ENCODE measurements at places on chromosomes 6 and 20. TPM values are rescaled to one million over a fixed set of nuclear protein-coding genes. Genes with fewer than 3 reads are reported as not detected.

Gene HLA-DQB2
- total RNA-seq: 1.2 TPM

Gene MATN4
- total RNA-seq: not detected

Gene RNF217
- total RNA-seq: not detected

Gene HLA-DOB
- total RNA-seq: 3.9 TPM

DNA sequence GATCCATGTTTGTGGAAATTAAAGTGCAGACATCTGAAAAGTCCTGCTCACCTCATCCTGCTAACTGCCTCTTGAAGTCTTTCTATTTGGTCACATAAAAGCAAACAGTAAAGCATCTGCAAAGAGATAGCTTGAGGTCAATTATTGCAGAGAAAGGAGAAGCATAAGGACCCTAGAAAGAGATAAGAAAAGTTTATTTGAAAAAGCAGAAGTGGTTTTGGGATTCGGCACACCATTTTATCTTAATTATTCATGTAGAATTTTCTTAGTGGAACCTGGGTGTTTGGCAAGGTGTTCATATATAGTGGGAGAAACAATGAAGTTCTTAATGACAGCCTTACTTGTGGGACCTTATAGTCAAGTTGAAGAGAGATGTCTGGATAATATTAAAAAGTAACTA is 280.8 kb downstream of the CENPW start:
- H3K4me3 ChIP-seq: no peak overlapping the region
- H3K36me3 ChIP-seq: no peaks in the 10 kb centered on the region
- H3K27ac ChIP-seq: no peak overlapping the region
- H3K4me1 ChIP-seq: no peaks in the 10 kb centered on the region
- peaks cover 1% of the 10 kb centered on the region for H3K27me3 ChIP-seq
- DNase-seq: no peak

Gene GINS1
- total RNA-seq: 0.41 TPM

DNA sequence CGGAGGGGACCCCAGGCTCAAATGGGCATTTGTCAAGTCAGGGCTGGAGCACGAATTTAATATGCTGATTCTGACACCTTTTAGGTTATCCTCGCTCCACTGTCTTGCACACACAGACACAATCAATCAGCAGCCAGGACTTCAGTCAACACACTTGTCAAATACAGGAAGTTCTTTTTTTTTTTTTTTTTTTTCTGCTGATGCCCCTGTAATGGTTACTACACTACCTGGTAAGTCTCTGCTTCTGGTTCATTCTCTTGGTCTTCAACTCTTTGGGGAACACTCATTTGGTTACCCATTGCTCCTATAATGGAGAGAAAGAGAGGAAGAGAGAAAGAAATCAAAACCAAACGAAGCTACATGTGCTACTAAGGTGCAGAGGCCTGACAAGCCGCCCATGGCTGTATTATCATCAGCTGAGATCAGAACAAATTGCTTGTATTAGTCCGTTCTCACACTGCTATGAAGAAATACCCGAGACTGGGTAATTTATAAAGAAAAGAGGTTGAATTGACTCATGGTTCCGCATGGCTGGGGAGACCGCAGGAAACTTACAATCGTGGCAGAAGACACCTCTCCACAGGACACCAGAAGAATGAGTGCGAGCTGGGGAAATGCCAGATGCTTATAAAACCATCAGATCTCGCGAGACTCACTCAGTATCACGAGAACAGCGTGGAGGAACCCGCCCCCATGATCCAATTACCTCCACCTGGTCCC is 11.8 kb downstream of the BCAS1 start:
- H3K27ac ChIP-seq: no peak overlapping the region
- H3K4me3 ChIP-seq: no peak overlapping the region
- H3K27me3 ChIP-seq: no peaks in the 10 kb centered on the region

GRCh38 chr6:14381829-14382677 is 264.5 kb downstream of the CD83 start:
- no peak overlapping the region for H3K4me3 ChIP-seq
- no peak for DNase-seq
- H3K4me1 ChIP-seq: peaks cover 51% of the 10 kb centered on the region
- H3K27ac ChIP-seq: no peak overlapping the region
- peaks cover 4% of the 10 kb centered on the region for H3K27me3 ChIP-seq
- H3K36me3 ChIP-seq: no peaks in the 10 kb centered on the region

GRCh38 chr20:40679184-40679583 is 9.9 kb downstream of the MAFB start:
- peaks cover 51% of the 10 kb centered on the region for H3K27me3 ChIP-seq
- no peak overlapping the region for H3K27ac ChIP-seq
- no peak overlapping the region for H3K4me3 ChIP-seq

DNA sequence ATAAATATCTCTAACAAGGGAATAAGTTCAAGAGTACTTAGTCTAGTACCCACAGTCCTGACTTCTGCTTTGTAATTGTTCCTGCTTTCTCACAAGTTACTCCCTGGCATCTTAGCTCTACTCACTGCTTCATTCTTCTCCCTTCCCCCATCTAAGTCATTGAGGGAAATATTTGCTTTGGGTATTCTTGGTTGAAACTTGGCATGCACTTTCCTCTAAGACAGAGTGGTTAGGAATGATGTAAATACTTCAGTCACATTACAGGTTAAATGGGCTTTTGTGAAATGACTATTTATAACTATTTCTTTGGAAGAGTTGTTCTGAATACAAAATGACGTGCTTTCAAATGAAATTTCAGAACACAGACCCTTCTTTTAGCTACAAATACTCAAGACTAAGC is 67.7 kb upstream of the PLEKHG1 start:
- H3K36me3 ChIP-seq: no peaks in the 10 kb centered on the region
- H3K27me3 ChIP-seq: peaks cover 3% of the 10 kb centered on the region
- no peak overlapping the region for H3K4me3 ChIP-seq
- no peaks in the 10 kb centered on the region for H3K4me1 ChIP-seq
- no peak overlapping the region for H3K27ac ChIP-seq

DNA sequence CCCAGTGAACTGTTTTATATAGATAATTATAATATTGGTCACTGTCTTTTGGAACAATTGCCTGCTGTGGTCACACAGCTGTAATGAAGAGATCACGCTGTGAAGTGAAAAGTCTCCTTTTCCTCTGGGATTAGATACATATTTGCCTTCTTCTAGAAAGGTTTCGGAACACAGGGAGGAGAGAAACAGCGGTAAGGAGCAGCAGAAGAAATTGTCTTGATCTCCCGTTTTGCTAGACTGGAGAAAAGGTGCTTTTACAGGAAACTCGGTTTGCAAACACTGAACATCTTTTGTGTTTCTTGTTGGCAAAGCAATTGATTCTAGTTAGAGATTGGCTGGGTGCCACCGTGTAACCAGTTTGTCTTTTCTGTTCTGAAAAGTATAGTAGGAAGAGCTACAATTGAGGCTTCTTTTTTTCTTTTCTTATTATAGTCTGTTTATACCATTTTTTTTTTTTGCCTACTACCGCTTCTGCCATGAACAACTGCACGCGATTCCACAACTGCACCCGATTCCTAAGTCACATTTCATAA is 404.1 kb upstream of the ID4 start:
- H3K27me3 ChIP-seq: no peaks in the 10 kb centered on the region
- no peak overlapping the region for H3K27ac ChIP-seq
- no peak overlapping the region for H3K4me3 ChIP-seq
- no peaks in the 10 kb centered on the region for H3K4me1 ChIP-seq

Gene PXMP4
- total RNA-seq: 10.7 TPM

GRCh38 chr6:161068321-161068741 is 76.8 kb downstream of the MAP3K4 start:
- no peak overlapping the region for H3K27ac ChIP-seq
- H3K4me3 ChIP-seq: no peak overlapping the region
- DNase-seq: no peak
- no peaks in the 10 kb centered on the region for H3K36me3 ChIP-seq

DNA sequence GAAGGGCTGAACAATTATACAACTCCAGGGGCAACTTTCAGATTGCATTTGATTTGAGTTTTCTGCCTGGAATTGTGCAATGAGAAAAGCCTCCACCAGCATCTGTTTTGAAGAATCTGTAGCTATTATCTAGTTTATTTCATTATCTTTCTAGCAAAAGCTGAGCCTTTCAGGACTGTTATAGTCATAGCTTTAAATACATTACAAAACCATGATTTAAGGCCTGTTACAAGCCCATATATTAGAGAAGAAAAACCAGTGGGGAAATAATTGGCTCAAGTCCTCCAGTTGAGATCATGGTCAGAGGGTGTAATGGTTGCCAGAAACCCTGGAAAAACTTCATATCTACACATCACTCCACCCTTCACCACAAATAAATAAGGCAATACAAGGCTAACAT is 676.2 kb downstream of the HDGFL1 start:
- H3K27me3 ChIP-seq: no peaks in the 10 kb centered on the region
- H3K36me3 ChIP-seq: no peaks in the 10 kb centered on the region
- DNase-seq: no peak
- H3K27ac ChIP-seq: no peak overlapping the region
- H3K4me1 ChIP-seq: no peaks in the 10 kb centered on the region

Gene CARMIL1
- 13.3 TPM for total RNA-seq

DNA sequence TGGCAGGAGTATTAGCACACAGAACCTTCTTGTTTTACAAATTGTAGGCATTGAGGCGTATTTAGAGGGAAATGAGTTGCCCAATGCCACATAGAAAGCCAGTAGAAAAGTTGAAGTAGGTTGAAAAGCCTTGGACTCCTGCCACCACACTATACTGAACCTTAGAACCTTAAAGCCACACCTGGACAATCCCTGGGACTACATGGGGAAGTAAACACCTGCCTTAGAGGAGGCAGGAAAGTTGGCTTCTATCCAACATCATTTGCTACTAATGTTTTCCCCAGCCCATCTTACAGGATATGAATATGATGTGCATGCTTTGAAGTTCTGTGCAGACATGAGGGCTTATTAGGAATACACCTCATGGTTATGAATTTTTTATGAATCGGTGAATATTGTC is 5.3 kb upstream of the EPPIN start:
- H3K4me1 ChIP-seq: no peaks in the 10 kb centered on the region
- no peak overlapping the region for H3K27ac ChIP-seq
- peaks cover 26% of the 10 kb centered on the region for H3K27me3 ChIP-seq
- H3K36me3 ChIP-seq: no peaks in the 10 kb centered on the region
- no peak for DNase-seq

Gene NCR2
- total RNA-seq: not detected

DNA sequence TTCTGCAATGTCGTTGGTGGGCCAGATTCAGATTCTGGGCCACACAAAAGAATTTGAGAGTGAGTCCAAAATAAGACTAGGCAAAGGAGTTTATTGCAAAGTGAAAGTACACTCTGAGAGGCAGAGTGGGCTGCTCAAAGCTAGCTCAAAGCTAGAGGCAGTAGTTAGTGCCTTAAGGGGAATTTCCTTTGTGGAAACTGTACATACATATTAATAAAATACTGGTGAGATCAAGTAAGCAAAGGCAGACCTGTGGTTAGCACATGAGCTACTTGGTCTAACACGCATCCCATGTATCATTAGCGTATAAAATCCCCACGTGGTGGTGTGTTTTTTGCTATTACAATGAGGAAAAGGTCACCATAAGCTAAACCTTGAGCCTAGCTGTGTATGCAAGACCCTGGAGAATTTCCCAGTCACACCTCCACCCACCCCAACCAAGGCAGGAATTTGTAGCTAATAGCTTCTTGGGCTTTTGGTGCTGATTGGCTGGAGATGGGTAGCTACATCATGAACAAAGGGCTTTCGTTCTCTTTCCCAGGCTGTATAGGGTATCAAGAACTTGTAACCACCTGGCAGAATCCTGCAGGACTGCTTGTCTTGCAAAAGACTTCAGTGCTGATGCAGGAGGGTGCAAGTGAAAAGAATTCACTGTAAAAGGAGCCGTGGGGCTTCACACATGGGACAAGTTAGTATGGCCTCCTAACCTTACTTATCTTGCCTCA is 14.7 kb upstream of the TRIM26 start:
- H3K4me1 ChIP-seq: peaks cover 6% of the 10 kb centered on the region
- H3K27ac ChIP-seq: peak overlapping the region; percentile 4
- no peaks in the 10 kb centered on the region for H3K36me3 ChIP-seq

- H3K27me3 ChIP-seq: peaks cover 21% of the 10 kb centered on the region
- no peaks in the 10 kb centered on the region for H3K4me1 ChIP-seq
- no peak overlapping the region for H3K4me3 ChIP-seq
Measured at GRCh38 chr6:116011520-116011919, 49.2 kb downstream of the FRK start.

- no peaks in the 10 kb centered on the region for H3K36me3 ChIP-seq
- no peak overlapping the region for H3K4me3 ChIP-seq
- H3K27ac ChIP-seq: no peak overlapping the region
- no peak for DNase-seq
Measured at GRCh38 chr6:57303931-57304681, 13.3 kb upstream of the PRIM2 start.

- H3K36me3 ChIP-seq: no peaks in the 10 kb centered on the region
- peaks cover 98% of the 10 kb centered on the region for H3K4me1 ChIP-seq
- H3K4me3 ChIP-seq: peak overlapping the region; percentile 63
- no peaks in the 10 kb centered on the region for H3K27me3 ChIP-seq
- H3K27ac ChIP-seq: peak overlapping the region; percentile 61
Measured at GRCh38 chr20:34012735-34013134, 19.0 kb downstream of the RALY start.

Gene STK4
- 342 TPM for total RNA-seq

GRCh38 chr6:12869816-12870432 is 153.4 kb downstream of the PHACTR1 start:
- H3K27me3 ChIP-seq: peaks cover 20% of the 10 kb centered on the region
- H3K27ac ChIP-seq: no peak overlapping the region
- no peak overlapping the region for H3K4me3 ChIP-seq
- DNase-seq: no peak
- H3K4me1 ChIP-seq: no peaks in the 10 kb centered on the region
- H3K36me3 ChIP-seq: no peaks in the 10 kb centered on the region

GRCh38 chr6:107594736-107595135 is 104.8 kb downstream of the SOBP start:
- H3K27ac ChIP-seq: no peak overlapping the region
- no peak for DNase-seq
- peaks cover 2% of the 10 kb centered on the region for H3K36me3 ChIP-seq
- no peak overlapping the region for H3K4me3 ChIP-seq

Gene TRIM40
- not detected for total RNA-seq

GRCh38 chr6:163461696-163462095 is 47.2 kb downstream of the QKI start:
- H3K4me1 ChIP-seq: peaks cover 45% of the 10 kb centered on the region
- H3K4me3 ChIP-seq: no peak overlapping the region
- no peaks in the 10 kb centered on the region for H3K36me3 ChIP-seq

Gene NRSN1
- total RNA-seq: not detected

DNA sequence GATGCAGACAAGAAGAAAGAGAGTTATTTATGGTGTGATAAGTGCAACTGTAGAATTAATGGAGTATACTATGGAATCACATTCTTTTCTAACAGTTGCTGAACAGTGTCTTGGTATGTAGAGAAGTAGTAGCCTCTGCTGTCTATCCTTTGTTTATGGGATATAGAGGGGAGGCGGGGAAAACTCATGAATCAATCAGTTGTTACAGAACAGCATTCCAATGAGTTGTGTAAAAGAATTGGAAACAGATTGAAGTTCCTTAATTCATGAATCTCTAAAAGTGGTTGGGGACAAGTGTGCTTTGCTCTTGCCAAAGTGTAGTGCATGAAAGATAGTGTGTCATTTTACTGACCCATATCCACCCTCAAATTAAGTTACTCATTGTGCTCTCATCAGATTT is 77.7 kb downstream of the FLRT3 start:
- H3K4me1 ChIP-seq: no peaks in the 10 kb centered on the region
- no peak overlapping the region for H3K27ac ChIP-seq
- H3K27me3 ChIP-seq: no peaks in the 10 kb centered on the region
- H3K36me3 ChIP-seq: no peaks in the 10 kb centered on the region

Gene RWDD1
- total RNA-seq: 39.0 TPM

Measured in naive thymus-derived CD8-positive, alpha-beta T cell (primary cell).